Activated CD4-positive, alpha-beta T cell treated with anti-CD3 and anti-CD28 coated beads, Interleukin-2, amount 10 ng/mL, durations not matched to agents 24 days and 14 days (primary cell): ENCODE measurements at places on chromosomes 16 and 17. TPM values are rescaled to one million over a fixed set of nuclear protein-coding genes. Genes with fewer than 3 reads are reported as not detected.
A peak's percentile ranks its signal among the peaks of the same experiment; 100 is the strongest.

DNA sequence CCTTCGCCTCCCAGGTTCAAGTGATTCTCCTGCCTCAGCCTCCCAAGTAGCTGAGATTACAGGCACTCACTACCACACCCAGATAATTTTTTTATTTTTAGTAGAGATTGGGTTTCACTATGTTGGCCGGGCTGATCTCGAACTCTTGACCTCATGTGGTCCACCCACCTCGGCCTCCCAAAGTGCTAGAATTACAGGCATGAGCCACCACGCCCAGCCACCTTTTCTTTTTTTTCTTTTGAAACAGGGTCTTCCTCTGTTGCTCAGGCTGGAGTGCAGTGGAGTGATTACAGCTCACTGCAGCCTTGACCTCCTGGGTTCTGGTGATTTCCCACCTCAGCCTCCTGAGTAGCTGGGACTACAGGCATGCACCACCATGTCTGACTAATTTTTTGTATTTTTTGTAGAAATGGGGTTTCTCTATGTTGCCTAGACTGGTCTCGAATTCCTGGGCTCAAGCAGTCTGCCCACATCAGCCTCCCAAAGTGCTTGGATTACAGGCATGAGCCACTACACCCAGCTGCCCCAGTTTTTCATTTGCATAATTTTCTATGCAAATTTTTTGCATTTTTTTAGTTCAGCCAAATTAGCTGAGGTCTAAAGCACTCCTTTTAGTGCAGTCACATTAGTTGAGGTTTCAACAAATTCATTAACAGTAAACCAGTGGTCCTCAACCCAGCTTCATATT lies 11.3 kb downstream of the WWP2 start:
- no peak for DNase-seq

DNA sequence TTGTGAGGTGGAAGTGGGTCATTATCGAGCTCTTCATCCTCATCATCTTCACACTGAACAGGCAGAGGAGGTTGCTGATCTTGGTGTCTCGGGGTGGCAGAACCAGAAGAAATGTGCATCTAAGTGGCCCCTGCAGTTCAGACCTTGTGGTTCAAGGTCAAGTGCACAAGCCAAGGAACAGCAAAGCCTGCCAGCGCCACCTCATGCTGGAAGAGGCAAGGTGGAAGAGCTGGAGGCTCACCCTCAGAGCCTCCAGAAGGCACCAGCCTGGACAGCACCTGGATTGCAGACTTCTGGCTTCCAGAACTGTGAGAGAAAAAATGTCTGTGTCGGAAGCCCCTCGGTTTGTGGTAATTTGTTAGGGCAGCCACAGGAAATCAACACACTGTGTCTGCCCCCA lies 32.7 kb downstream of the IFT140 start:
- peak; percentile 70 for DNase-seq

DNA sequence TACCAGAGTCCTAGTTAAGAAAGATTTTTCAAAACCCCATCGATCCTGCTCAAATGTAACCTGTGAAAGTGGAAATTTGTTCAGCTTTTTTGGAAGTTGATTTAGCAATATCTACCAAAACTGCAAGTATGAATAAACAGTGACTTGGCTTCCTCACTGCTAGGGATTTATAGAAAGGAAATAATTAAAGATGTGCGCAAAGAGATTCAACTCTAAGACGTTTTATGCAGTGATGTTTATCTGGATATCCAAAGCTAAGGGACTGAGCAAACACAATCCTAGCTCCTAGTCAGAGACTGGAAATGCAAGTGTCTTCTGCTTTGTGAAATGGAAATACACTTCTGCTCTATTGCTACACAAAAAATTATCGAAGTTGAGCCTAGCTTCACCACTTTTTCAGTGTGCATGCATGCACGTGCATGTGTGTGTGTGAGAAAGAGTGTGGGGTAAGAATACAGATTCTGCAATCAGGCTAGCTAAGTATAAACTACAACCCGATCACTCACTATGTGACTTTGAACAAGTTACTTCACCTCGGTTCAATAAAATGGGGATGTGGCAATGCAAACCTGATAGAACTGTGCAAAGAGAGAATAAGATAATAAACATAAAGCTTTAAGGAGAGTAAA lies 52.1 kb upstream of the FOXF1 start:
- no peak for DNase-seq

DNA sequence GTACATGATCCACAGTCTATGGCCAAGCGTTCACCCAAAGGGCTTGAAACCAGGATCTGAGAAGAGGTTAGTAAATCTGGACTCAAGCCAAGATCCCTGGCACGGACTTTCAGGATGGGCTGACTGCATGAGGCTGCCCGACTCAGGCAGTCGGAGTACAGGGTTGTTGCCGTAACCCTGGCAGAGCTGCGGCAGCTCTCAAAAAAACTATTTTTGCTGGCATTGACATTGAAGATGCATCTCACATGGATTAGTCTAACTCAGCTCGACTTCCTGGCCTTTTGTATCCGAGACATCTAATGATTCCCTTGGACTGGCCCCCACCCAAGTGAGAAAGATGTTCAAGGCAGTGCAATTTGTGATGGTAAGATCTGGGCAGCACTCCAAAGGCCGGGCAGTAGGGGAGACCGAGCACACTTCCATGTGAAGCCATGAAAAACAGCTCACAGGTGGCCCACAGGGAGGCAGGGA lies 6.2 kb downstream of the SLC47A1 start:
- DNase-seq = no peak

DNA sequence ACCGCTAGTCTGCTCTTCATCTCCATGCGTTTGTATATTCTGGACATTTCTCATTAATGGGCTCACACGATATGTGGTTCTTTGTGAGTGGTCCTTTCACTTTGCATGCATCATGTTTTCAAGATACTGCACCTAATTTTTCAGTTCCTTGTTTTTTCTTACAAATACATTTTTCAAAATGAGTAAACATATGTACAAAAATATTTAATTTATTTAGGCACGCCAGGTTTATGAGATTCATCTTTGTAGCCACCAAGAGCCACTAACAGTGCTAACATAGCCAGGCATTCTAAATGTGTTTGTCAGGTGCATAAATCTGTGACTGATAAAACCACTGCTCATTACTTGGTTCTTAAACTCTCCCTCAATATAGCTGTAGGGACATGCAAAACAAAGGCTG lies 375.3 kb downstream of the WWOX start:
- DNase-seq = no peak

GGT6 gene
- total RNA-seq = not detected in 2 replicates
